ENCODE measurements at places on chromosomes 5 and 9.

- DNase-seq = no peak
These were observed 179.0 kb upstream of the ADRA1B start for GRCh38 chr5:159737263-159737662.

DNA sequence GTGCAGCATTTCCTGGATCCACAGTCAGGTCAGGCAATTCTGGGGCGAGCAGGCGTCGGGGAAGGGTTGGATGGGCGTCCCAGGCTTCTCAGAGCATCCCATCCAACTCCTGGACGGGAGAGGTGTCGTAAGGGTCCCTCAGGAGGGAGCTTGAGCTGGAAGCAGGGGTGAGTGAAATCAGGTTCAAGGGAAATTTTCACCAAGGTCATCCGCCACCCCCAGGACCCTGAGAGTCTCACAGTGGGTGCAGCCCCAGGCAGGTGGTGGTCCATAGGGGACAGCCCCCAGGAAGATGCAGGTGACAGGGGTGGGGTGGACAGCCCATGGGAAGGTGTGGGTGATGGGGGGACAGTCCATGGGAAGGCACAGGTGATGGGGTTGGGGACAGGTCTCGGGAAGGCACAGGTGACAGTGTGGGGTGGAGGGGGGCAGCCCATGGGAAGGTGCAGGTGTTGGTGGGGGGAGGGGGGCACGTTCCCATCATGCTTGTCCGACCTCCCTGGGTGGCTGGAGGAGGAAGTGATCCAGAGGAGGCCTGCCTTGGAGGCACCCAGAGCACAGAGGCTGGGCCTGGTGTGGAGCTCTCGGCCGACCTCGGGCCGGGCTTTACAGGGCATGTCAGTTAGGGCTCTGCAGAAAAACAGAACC is 48.9 kb downstream of the AHRR start:
- no peak for DNase-seq

DNA sequence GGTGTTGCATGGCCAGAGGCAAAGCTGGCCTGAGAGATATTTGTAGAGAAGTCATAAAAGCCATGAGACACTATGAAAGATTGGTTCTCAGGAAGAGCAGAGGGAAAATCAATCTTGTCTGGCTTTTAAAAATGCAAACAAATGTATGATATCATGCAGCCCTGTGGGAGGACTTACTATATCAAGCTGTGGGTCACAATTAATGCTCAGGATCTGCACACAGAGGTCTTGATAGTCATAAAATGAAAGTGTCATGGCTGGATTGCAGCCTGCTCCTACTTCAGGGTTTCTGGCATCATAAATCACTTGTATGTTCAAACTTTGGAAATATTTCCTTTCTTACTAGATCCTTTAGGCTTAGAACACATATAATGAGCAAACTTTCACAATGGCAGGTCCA is 151.5 kb downstream of the SEMA6A start:
- no peak for DNase-seq

DNA sequence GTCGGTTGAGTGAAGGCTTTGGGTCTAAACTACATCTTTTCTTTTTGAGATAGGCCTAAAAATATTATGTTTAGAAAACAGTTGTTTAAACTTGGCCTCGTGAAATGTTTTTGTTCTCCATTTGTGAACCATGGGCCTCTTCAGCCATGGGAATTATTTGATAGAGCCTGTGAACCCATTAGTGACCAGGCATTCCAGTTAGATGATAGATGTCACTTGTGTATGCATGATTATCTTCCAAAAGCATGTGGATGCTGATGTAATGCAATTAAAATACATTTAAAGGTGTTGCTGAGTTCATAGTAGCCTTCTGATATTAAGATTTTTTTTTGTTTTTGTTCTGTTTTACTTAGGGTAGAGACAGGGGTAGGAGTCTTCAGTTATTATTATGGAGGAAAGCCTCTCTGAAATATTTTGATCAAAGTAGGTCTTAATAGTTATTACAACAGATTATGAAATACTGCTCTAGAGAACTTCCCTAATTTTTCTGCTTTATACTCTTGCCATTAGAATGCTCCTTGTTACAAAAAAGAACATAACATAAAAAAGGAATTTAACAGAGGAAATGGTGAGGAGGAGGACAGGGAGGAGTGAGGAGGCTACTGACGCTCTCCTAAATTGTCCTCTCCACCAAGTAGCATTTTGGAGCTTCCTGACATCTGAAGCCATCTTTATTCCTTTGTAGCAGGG is 32.9 kb downstream of the CPEB4 start:
- DNase-seq = no peak

DNA sequence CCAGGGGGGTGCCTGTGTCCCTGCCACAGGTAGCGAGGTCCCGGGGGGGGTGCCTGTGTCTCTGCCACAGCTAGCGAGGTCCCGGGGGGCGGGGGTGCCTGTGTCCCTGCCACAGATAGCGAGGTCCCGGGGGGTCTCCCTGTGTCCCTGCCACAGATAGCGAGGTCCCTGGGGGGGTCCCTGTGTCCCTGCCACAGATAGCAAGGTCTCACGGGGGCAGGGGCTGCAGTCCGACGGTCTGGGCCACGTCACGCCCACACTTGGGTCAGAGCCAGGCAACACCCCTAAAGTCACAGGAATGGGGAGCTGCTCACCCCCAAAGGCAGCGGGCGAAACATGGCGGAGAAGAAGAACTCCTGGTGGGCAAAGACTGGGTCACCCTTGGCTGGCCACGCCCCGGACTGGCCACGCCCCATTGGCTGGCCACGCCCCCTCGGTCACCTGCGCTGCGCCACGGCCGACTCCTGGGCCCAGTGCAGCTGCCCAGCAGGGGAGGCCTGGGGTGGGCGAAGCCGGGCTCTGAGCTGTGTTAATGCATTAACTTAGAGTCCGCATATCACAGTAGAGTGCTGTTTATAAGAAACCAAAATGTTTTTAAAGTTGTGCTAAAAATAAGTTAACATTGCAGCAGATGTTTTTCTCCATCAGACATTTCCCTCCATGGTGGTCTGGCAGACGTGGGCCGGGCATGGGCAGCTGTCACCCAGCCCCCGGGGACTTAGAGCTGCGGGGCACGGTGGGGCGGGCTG is 7.0 kb downstream of the NOXA1 start:
- no peak for DNase-seq

GRCh38 chr5:41835645-41836044 is 34.6 kb downstream of the OXCT1 start:
- DNase-seq = peak; percentile 32

- peak; percentile 83 for DNase-seq
These were observed 15.8 kb upstream of the GLIS3 start for GRCh38 chr9:4315582-4316215.

Measured in stimulated activated CD4-positive, alpha-beta T cell treated with anti-CD3 and anti-CD28 coated beads, Interleukin-15, amount 100 ng/mL, for 24 hours (primary cell).